Thoracic aorta (tissue), 2 donors: ENCODE measurements at places on chromosomes 5 and 9.

GRCh38 chr5:155017610-155018009 is 4.1 kb downstream of the KIF4B start:
- DNase-seq: no peak

- DNase-seq: no peak
Observed at GRCh38 chr9:11933926-11934325, 759.3 kb upstream of the TYRP1 start.

DNA sequence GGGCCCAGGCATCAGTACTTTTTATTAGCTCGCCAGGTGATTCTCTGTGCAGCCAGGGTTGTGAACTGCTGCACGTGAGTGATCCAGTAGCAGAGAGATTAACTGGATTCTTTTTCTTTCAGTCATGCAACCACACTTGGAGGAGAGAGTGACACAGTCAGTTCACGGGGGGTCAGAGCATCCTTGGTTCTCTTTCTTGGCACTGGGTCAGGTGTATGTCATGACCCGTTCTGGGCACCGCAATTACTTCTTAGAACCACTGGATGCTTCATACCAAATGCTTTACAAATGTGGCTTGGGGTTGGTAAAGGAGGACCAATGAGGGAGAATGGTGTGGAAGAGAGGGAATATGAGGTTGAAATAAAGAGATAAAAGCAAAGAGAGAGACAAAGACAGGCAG is 368.7 kb downstream of the MLLT3 start:
- no peak for DNase-seq

- DNase-seq: no peak
Observed at GRCh38 chr5:32369542-32370155, 56.9 kb upstream of the MTMR12 start.

DNA sequence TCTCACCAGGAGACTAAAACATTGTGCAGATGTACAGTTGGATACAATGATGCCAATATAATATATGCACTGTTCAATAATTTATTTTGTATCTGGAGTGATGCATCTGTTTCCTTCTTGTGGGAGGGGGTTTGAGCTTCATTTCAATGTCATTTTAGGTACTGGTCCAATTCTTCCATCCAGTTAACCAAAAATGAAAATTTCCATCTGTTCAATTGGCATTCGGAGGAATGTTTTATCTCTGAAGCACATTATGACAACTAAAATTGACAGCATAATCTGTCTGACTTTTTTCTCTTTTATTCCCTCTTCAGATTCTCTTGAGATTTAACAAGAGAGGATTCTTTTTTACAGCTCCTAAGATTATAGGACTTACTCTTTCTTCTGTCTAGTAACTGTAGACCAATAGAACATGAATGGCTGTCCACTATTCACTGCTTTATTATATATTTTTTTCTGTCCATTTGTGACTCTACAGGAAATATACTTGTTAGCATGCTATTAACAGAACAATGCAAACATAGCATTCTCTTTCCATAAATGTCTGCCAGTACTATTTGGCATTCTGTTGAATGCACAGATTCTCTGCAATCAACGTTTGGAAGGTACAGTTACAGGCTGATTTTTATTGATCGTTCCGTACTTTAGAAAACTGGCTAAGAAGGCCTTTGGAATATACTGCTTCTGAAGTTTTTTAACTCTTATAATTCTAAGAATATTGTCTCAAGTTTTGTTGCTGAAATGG is 57.8 kb downstream of the NDUFAF2 start:
- DNase-seq: no peak

DNA sequence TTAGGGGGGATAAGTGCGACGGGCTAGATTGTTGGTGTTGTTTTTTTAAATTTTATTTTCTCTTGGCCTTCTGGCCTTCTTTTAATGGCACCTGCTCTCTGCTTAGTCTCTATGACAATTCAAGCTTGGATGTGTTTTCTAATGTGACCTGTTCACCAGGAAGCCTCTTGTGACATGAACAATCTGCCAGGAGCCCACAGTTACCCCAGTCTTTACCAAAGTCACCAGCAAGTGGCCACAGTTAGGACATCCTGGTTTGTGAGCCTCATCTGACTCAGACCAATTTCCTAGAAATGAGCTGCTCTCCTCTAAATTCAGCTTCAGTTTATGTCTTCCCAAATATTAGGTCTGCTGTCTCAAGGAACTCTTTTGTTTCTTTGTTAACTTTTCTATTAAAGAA is 135.8 kb downstream of the TLE4 start:
- DNase-seq: no peak
